ENCODE measurements at places on chromosomes 6 and 20. TPM values are rescaled to one million over a fixed set of nuclear protein-coding genes. Genes with fewer than 3 reads are reported as not detected.

DNA sequence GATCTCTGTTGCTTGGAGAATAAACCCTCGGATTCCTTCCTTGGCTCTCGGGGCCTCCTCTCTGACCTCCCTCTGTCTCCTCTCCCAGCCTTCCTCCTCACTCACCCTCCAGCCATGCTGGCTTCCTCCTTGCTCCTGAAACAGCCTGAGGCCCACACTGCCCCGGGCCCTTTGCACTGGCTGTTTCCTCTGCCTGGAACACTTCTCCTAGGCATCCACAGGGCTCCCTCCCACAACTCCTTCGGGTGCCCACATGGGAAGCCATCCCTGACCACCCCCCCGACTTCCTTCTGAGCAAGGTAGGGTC, 87.7 kb downstream of the CEBPB start:
- DNase-seq = no peak

- DNase-seq = no peak
Observed at GRCh38 chr20:43949741-43950618, 35.3 kb downstream of the TOX2 start.

- no peak for DNase-seq
Observed at GRCh38 chr6:140064366-140064765, 689.9 kb upstream of the CITED2 start.

- no peak for DNase-seq
Observed at GRCh38 chr6:132537145-132537544, 932 bp upstream of the TAAR9 start.

- DNase-seq = no peak
Observed at GRCh38 chr20:55977690-55978459, 27.4 kb downstream of the CBLN4 start.

- no peak for DNase-seq
Observed at GRCh38 chr6:1630771-1631217, 21.1 kb downstream of the FOXC1 start.

- peak; percentile 98 for DNase-seq
Observed at GRCh38 chr6:43174263-43175112, 3.4 kb downstream of the SRF start.

GRCh38 chr20:62220666-62221568, 839 bp upstream of the HRH3 start:
- DNase-seq = no peak

- peak; percentile 42 for DNase-seq
Observed at GRCh38 chr20:20525756-20526155, 157.9 kb downstream of the INSM1 start.

GRCh38 chr20:16595376-16595775, 22.1 kb upstream of the KIF16B start:
- no peak for DNase-seq

GRCh38 chr6:169224716-169225115, 28.9 kb downstream of the THBS2 start:
- no peak for DNase-seq

BANF2 gene
- not detected for total RNA-seq
